ENCODE measurements at places on chromosomes 3 and 15.

DNA sequence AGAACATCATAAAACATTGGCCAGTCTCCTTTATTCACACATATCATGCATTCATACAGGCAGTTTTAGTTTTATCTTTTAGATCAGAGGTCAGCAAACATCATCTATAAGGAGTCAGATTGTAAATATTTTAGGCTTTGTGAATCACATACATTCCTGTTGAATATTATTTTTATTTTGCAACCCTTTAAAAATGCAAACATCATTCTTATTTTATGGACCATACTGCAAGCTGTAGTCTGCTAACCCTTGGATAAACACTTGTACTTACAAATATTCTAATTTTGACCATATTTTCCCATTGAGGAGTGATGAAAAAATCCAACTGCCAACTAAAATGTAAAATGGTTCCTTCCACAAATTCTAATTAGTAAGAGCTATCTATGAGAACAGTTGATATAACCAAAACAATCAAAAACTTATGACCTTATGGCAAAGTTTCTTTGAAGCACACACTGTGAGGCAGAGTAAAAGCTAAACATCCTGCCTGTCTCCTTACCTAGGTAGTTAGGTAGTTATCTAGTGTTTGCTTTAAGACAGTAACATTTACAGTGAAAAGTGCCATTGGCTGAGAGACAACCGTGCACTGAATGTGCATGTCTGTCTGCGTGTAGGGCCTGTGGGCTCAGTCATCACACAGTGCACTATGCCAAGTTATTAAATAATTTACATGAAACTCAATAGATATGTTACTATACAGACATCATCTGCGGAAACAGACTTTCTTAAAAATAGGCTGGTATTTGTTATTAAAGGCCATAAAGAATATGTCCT lies 57.7 kb downstream of the PIK3R4 start:
- DNase-seq, result no peak

- DNase-seq, result no peak
These were observed 41.7 kb upstream of the ZBTB38 start for GRCh38 chr3:141326626-141327025.

- peak; percentile 59 for DNase-seq
These were observed 46.1 kb downstream of the RFTN1 start for GRCh38 chr3:16467393-16467792.

GRCh38 chr15:77504306-77504705 lies 83.6 kb downstream of the HMG20A start:
- no peak for DNase-seq

DNA sequence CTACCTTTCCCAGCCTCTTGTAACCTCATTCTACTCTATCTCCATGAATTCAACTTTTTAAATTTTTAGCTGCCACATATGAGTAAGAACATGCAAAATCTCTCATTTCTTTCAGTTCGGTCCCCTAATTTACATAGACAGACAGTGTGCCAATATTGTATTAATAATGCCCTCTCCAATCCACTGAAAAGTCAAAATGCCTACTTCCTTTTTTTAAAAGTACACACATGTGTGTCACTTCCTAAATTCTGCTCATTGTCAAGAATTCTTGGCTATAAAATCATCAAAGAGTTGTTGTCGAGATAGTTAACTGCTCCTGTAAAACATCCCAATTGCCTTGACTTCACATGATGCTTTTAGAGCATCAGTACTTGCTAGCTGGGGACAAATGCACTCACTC lies 84.2 kb upstream of the IL12A start:
- DNase-seq, result no peak

GRCh38 chr3:197482001-197482400 lies 73.8 kb downstream of the BDH1 start:
- DNase-seq, result no peak

DNA sequence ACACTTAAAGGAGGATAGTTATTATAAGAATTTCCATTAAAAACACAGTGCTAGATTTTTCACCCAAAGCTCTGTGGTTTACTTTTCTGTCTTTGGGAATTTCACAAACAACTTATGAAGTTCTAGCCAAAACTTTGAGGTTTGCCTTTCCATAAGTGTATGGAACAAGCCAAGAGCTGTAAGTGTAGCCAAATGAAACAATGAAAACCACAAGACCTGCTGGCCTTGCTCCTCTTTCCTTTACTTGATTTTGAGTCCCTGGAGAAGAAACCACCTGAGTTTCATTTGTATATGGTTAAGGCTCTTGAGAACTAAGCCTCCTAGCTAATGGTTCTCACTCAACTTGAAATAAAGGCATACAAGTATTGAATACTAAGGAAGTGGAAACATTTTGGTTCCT lies 365.3 kb upstream of the EPHA3 start:
- no peak for DNase-seq

DNA sequence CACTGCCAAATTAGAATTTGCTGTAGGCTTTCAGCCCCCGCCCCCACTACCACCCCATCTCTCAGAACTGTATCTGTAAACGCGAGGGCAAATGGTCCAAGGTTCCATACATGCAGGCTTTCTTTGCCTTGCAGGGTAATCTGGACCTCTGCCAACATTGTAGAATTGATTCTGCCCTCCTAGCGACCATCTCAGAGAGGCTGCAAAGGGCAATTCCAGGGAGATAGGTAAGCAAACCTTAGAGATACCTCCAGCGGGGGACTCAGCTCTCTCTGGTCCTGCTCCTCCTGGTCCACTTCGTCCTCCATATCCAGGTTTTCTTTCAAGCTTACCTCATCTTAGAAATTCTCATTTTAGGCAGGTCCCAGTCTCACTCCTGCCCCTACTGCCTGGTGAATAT lies 64.4 kb downstream of the SLMAP start:
- DNase-seq, result no peak

- DNase-seq, result no peak
These were observed 133.1 kb upstream of the ABHD17C start for GRCh38 chr15:80562033-80562432.

DNA sequence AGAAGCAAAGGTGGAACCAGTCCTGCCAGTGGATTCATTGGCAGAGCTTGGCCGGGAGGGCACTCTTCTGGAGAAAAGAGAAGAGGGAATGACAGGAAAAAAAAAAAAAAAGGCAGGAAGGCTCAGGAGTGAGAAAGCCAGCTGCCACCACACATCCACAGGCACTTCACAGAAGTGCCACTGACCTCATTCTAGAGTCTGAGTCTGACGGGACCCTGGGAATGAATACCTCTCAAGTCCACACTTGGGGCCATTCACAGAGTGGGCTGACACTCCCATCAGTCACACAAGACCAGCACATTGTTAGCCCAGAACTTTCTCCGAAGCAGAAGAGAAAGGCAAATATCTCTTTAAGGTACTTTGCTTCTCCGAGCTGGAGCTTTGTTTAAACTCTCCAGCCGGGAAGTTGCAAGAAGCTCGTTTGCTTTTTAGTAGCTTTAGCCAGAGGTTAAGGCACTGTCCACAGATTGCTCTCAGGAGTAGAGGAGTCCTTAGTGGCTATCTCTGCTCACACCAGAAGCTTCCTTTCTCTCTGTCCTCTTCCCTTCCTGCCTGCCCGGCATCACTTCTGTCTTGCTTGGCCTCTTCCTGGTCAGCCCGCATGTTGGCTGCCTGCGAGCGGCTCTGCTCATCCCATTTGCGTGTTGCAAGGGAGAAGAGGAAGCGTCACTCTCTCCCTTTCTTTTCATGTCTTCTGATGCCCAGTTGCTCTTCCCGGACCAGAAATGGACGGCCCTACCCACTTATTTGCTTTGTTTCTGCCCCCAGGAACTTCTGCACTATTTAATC lies 53.8 kb downstream of the CMTM6 start:
- DNase-seq, result no peak

GRCh38 chr3:30751610-30752299 lies 142.7 kb downstream of the GADL1 start:
- DNase-seq, result peak; percentile 19
